Ovary (tissue), 10 donors: ENCODE measurements at places on chromosomes 7 and 10. TPM values are rescaled to one million over a fixed set of nuclear protein-coding genes. Genes with fewer than 3 reads are reported as not detected.
A peak's percentile ranks its signal among the peaks of the same experiment; 100 is the strongest.

DNA sequence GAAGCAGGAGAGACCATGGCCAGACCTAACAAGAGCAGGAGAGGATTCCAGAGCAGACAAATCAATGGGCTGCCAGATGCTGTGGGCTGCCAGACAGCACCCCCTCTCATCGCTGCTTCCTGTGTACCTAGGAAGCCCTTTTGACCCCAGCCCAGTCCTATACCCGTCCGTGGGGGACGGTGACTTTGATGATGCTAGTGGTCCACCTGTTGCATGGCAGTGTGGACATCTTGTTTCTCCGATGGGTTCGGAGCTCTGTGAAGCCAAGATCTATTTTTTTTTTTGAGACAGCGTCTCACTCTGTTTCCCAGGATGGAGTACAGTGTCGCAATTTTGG is 18.2 kb upstream of the GDI2 start:
- no peak for DNase-seq

DNA sequence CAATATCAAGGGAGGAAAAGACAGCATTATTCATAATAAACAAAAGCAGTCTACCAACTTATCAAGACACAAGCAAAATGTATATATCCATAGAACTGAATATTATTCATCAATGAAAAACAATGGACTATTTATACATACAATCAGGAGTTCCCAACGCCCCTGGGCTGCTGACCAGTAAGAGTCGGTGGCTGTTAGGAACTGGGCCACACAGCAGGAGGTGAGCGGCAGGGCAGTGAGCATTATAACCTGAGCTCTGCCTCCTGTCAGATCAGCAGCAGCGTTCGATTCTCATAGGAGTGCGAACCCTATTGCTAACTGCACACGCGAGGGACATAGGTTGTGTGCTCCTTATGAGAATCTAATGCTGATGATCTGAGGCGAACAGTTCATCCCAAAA is 71.7 kb upstream of the GPR22 start:
- DNase-seq = no peak

Gene EN2
- total RNA-seq = not detected

GRCh38 chr10:71817831-71818655 is 33.0 kb downstream of the PSAP start:
- DNase-seq = no peak

- no peak for DNase-seq
These were observed 11.7 kb downstream of the SRPK2 start for GRCh38 chr7:105376908-105377533.

DNA sequence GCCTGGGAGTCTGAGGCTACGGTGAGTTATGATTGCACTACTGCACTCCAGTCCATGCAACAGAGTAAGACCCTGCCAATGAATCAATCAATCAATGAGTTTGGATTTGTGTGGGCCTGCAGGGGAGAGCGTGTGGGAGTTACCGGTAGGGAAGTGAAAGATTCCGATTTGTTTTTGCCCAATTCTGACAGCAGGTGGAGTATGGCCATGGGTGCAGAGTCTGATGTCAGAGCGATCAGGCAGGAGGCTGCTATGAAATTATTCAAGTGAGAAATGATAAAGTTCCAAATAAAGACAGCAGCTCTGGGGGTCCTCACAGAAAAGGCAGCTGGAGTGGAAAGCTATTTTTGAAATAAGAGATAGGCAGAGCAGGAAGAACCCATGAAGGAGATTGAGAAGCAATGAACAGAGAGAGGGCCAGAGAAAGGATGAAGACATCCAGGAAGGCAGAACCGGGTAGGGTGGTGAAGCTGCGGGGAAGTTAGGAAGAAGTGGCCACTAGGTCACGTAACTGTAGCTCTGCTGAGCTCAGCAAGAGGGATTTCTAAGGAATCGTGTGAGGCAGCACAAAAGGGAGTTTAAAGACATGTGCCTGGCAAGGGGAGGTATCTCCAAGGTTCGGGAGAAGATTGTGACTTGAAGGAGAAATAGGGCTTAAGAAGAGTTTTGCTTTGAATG is 93.7 kb upstream of the NMT2 start:
- DNase-seq = no peak

Gene CFAP70
- total RNA-seq = 4.3 TPM

DNA sequence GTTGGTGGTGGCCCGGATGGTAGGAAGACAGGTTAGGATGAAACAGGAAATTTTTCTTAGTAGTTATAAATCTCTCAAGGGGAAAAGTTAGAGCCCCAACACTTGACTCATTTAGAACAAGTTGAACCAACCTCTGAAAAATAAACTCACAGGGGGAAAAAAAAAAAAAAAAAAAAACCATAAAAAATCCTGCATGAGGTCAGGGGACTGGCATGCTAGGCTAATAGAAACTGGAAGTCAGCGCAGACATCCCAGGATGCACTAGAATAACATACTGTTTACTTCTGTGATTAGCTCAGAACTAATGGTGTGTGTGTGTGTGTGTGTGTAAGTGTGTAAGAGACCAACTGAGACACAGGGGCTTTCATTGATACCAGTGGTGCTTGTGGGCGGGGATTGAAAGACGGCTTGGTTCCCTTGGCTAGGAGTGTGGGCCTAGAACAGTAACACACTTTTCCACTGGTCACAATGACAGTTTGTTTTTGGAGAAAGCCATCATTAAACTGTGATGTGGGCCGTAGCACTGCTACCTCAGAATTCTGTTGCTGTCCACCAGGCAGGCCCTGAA is 491.6 kb upstream of the GALNT17 start:
- no peak for DNase-seq

GRCh38 chr7:143318661-143319060 is 2.8 kb downstream of the CLCN1 start:
- no peak for DNase-seq

GRCh38 chr7:17030559-17030958 is 148.8 kb upstream of the AGR3 start:
- no peak for DNase-seq

- DNase-seq = no peak
These were observed 1.2 kb downstream of the GRK5 start for GRCh38 chr10:119208553-119208940.

DNA sequence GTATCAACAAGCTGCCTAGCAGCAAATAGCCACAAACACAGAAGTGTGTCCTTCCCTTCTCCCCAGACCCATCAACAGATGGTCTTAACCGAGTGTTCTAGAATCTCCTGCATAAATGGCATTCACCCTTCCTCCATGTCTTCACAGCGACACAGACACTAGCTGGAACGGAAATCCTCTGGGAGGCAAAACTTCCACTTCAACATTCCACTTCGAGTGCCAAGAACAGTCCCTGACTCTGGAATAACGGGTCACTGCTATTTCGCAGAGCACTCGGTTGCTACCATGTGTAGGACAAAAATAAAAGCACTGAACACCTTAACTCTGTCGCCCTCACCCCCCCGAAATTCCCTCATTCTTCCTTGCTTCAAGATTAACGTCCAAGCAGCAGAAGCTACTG is 65.1 kb downstream of the SFMBT2 start:
- no peak for DNase-seq

DNA sequence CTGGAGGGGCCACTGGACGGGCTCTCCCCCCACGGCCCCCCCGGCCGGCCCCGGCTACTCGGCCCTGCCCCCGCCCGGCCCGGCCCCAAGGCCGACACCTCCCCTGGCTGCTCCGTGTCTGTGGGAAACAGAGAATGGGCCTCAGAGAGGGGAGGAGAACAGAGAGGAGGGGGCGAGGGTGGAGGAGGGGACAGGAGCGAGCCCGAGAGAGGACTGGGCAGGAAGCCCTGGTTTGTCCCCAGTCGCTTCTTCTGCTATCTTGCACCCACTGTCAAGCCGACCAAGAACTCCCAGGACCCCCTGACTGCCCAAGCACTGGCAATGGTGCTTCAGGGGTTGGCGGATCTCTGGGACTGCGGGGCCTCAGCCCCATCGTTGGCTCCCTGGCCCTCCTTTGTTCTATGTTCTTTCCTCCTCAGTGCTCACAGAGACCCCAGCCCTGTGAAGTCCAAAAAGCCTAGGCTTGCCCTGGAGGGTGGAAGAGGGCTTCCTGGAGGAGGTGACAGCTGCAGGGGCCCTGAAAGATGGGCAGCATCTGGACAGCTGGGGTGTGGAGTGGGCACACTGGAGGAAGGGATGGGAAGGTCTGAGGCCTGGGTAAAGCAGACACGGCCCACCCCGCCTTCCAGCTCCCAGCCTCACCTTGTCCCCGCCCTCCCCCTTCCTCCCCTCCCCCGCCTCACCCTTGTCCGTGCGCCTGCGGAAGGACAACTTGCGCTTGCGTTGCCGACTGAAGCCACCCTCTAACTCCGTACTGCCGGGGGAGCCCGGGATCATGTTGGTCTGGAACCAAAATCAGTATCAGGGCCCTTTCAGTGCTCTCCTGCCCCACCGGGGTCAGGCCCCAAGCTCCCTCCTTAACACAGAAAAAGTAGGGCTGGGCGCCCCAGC is 30.1 kb downstream of the KCNH2 start:
- DNase-seq = peak; percentile 12

Gene C7orf57
- not detected for total RNA-seq

GRCh38 chr7:157691586-157692459 is 355.0 kb downstream of the DNAJB6 start:
- DNase-seq = peak; percentile 26

DNA sequence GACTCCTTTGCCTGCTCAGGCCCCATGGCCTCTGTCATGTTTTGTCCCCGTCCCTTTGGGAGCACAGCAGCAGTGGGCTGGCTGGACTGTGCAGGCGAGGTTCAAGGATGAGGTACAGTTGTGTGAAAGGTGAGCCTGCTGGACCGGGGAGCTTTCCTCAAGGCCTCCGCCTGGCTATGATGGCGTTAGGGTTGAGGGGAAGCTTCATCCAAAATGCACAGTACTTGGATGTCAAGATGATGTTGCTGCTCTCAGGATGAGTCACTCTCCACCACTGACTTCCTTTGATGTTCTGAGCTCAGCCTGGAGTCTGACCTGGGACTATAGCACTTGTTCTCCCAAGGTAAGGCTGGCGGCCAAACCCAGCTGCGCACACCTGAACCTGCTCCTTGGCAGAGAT is 152.7 kb upstream of the SHH start:
- no peak for DNase-seq

GRCh38 chr10:86294346-86295265 is 72.0 kb downstream of the GRID1 start:
- DNase-seq = no peak

Gene HPS1
- 55.2 TPM for total RNA-seq

- DNase-seq = no peak
These were observed 59.3 kb downstream of the CDCA7L start for GRCh38 chr7:21886396-21886795.

GRCh38 chr7:102193806-102194205 is 92.9 kb upstream of the SH2B2 start:
- no peak for DNase-seq

DNA sequence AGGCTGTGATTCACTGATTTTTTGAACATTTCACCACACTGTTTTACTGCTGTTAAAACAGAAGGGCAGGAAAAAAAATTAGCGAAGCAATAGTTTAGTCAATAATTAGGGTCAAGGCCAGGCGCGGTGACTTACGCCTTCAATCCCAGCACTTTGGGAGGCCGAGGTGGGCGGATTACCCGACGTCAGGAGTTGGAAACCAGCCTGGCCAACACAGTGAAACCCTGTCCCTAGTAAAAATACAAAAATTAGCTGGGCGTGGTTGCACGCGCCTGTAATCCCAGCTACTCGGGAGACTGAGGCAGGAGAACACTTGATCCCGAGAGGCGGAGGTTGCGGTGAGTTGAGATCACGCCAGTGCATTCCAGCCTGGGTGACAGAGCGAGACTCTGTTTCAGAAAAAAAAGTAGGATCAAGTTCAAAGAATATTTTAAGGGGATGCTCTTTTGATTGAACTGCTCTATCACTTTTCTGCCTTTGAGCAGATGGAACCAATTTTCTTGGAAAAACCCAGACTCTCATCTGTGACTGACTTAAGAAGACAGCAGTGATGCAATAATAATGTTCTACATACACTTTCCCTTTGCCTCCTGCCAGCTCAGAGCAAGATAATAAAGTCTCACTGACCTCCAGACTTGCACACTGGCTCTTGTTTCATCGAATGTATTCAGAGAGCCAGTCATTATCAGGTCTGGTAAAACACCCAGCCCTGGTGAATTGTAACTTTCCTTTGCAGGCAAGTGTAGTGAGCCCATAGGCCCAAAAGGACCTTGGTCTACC is 1.6 kb upstream of the PPA1 start:
- DNase-seq = peak; percentile 54

Gene EIF5AL1
- total RNA-seq = 0.10 TPM

DNA sequence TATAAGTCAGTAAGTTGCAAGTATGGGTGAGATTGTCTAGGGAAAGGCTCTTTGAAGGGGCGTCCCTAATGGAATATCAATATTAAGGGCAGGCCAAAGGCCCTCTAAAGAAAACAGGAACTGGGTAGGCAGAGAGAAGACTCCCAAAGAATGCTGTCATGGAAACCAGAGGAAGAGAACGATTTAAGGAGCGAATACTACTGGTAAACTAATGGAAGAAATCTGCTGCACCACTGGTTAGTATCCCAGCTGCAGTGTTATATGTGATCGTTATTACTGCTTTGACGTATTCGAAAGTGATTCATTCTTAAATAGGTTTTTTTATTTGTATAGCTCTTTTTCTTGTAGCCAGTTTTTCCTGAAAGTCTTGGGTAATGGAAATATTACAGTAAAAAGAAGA is 1.3 kb downstream of the CASP2 start:
- no peak for DNase-seq

DNA sequence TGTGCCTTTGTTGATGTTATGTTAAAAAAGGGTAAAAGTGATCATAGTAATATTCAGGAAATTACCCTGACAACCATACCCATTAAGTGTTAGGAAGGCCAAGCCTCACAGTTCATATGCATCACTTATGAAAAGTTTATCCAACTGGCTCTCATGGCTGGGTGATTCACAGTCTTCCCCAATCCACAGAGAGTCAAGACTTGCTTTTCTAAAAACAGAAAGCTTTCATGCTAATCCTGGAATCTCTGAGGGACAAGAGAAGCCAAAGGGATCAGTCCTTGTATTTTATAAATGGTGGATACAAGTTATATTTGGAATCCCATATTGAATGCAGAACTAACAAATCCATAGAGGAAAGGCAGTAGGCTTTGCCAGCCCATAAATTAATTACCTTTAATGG is 218.3 kb downstream of the JAZF1 start:
- DNase-seq = no peak

DNA sequence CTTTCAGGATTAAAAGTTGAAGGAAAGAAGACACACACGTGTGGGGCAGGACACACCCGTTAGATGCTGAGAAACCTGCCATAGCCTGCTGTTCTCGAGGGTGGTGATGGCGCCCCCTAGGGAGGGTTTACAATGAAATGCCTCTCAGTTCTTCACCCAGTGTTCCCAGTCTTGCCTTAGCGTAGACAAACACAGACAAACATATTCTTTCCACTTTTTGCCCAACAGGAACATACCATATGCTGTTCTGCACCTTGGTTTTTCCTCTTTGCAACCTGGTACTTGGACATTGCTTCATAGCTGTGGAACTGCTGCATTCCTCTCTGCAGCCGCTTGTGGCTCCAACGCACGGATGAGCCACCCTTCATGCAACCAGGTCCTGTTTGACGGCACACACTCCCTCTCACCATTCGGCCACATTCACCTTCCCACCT is 23.3 kb upstream of the HSPA12A start:
- DNase-seq = no peak

DNA sequence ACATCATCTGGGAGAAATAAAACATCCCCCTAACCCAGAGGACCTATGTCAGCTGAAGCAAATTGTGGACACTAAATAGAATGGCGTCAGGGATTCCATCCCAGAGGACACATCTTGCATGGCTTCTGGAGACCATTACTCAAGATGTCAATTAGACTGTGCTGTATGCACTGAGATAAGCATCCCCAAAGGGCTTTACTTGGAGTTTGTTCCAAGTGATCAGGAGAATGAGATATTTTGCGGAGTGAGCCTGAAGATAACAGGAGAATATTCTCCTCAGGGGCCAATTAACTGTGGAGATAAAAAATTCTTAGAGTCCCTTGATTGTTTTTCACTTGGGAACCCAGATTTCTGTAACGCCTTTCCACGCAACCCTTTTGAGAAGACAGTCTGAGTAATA is 4.5 kb upstream of the OR2AE1 start:
- DNase-seq = no peak

Gene OLAH
- total RNA-seq = not detected
